ENCODE measurements at places on chromosomes 12 and 14. TPM values are rescaled to one million over a fixed set of nuclear protein-coding genes. Genes with fewer than 3 reads are reported as not detected.

SCNN1A gene
- not detected for total RNA-seq

RNF212B gene
- total RNA-seq: not detected

CALM1 gene
- 1,436 TPM for total RNA-seq

OASL gene
- 0.18 TPM for total RNA-seq

MGAT4C gene
- total RNA-seq: 38.7 TPM

OVCH1 gene
- total RNA-seq: 1.6 TPM

ITGA7 gene
- 32.1 TPM for total RNA-seq

TAS2R8 gene
- 1.5 TPM for total RNA-seq

TDRD9 gene
- 2.4 TPM for total RNA-seq

ENDOU gene
- not detected for total RNA-seq

BCL11B gene
- 5.1 TPM for total RNA-seq

GARIN6 gene
- total RNA-seq: not detected

PAPOLA gene
- total RNA-seq: 266 TPM

GLIPR1L1 gene
- not detected for total RNA-seq

MANSC4 gene
- 0.27 TPM for total RNA-seq

C12orf50 gene
- 0.36 TPM for total RNA-seq
